ENCODE measurements at places on chromosomes 6 and 20.

DNA sequence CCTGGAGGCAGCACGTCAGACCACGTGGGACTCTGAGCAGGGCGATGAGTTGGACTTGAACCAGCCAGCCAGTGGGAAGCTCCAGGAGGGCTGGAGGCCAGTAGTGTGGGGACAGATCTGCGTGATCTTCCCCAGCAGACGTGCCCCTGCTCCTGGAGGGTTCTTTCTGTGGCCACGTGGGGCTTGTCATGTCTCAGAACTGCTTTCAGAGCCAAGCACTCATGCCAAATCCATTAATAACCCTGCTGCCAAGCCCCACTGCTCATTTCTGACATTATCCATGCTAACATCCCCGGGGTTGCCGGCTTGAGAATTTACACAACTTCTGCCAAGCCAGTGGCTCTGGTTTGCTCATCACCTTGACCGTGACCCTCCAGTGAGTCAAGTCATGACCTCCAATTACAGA, 38.3 kb downstream of the SIRPA start:
- DNase-seq: no peak

- DNase-seq: no peak
Observed at GRCh38 chr6:137097057-137097456, 52.3 kb upstream of the IL20RA start.

DNA sequence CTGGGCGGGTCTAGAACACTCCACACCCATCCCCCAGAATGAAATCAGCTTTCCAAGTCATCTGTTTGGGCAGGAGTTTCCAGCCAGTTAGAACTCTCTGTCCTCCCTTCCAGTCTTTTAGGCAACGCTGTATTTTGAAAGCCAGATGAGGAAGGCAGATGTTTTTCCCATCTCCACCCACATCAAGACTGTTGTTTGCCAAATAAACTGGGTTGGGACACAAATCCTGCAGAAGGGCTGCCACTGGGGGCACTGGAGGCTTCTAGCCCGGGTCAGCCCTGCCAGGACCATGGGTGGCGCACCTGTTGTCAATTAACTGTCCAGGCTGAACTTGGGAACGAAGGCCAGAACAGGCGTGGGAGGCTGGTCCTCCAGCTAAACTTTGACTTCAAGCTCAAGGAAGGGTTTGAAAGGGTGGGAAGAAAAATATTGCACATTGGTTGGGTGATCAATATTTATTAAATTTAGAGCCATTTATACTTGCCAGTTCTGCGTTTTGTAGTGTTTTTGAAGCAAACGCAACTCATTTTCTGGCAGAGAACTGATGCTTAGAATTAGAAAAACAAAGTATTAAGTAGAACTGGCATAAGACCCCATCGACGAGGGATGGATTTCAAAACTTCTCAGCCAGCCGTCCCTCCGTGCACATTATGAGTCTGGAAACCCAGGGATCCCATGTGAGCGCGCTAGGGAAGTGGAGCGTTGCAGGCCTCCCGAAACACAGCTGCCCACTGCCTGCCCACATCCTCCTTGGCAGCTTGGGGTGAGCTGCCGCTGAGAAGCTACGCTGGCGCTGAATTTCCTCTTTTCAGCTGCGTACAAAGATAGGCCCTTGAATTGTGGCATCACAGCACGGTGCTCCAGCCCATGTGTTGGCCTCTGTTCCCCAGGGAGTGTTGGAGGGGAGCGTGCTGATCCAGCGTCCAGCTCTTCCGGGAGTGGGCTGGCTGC, 297.4 kb downstream of the QKI start:
- no peak for DNase-seq

- DNase-seq: no peak
Observed at GRCh38 chr6:154157082-154157481, 118.0 kb downstream of the OPRM1 start.

DNA sequence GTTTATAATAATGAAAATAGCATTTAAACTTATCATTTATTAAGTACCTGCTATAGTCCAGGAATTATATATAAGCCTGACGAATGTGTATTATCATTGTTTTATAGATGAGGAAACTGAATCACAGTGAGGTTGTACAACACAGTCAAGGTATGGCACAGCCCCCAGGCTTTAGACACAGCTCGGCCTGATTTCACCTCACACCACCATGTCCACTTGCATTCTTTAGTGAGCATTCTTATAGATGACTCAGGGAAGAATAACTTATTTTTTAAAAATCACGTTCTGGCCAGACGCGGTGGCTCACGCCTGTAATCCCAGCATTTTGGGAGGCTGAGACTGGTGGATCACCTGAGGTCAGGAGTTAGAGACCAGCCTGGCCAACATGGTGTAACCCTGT, 289.0 kb downstream of the SYNE1 start:
- DNase-seq: no peak

- DNase-seq: no peak
Observed at GRCh38 chr6:107849325-107849724, 25.2 kb upstream of the SCML4 start.

- peak; percentile 54 for DNase-seq
Observed at GRCh38 chr6:53347250-53347920, 1.4 kb downstream of the ELOVL5 start.

Measured in NCI-H526 (cell line).